ENCODE measurements at places on chromosomes 1 and 21. TPM values are rescaled to one million over a fixed set of nuclear protein-coding genes. Genes with fewer than 3 reads are reported as not detected.

Gene RAP1GAP
- 6.6 TPM for total RNA-seq

Gene CCDC17
- 1.0 TPM for total RNA-seq

Gene PTCH2
- 0.63 TPM for total RNA-seq

Gene TXLNA
- 45.2 TPM for total RNA-seq

Gene ZFYVE9
- total RNA-seq: 26.5 TPM

Gene TEX38
- total RNA-seq: not detected

Gene RYR2
- 6.7 TPM for total RNA-seq

Gene DNASE2B
- total RNA-seq: not detected

Gene TMEM269
- total RNA-seq: 0.45 TPM

Gene LCE2B
- total RNA-seq: not detected

Gene LRP8
- 72.4 TPM for total RNA-seq

Gene IVL
- not detected for total RNA-seq

Gene B3GALT5
- total RNA-seq: 31.7 TPM

Gene C1orf185
- not detected for total RNA-seq

- no peak for DNase-seq
Measured at GRCh38 chr1:91700771-91701471, 185.0 kb downstream of the TGFBR3 start.

DNA sequence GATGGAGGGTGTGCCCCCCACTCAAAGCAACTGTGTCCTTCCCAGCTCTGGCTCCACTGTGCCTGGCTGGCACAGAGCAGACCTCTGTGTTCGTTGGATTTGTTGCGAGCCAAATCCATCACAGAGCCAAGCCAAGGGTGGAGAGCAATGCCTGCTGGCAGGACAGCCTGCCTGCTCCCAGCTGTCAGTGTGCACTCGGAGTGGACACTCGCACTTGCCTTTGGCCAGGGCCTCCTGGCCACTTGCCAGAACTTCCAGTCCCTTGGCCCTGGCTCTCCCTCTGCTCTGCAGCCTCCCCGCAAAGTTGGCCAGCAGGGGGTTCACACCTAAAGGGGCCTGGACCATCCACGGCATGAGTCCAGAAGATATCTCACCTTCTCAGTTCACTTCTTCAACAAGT lies 16.4 kb downstream of the HEYL start:
- DNase-seq: no peak

- no peak for DNase-seq
Measured at GRCh38 chr21:46393451-46393940, 65.2 kb upstream of the DIP2A start.

- peak; percentile 85 for DNase-seq
Measured at GRCh38 chr1:66353257-66353656, 180.7 kb upstream of the SGIP1 start.

GRCh38 chr1:247966532-247967204 lies 1.6 kb downstream of the OR2AK2 start:
- no peak for DNase-seq

DNA sequence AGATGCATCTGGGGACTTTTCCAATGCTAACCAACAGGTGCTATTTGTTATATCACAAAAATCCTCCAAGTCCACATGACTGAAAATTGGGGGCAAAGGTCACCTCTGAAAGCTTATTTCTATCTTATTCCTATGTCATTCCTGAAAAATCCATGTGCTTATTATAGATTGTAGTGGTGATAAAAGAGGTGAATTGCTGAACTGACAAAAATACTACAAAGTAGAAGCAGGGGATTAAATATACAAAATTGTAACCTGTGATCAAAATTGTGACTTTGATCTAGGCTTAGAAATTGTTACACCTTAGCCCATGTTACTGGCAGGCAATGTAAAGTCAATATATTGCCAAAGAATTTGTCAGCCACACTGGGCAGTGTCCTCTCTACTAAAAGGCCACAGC lies 62.3 kb downstream of the IER5 start:
- no peak for DNase-seq

DNA sequence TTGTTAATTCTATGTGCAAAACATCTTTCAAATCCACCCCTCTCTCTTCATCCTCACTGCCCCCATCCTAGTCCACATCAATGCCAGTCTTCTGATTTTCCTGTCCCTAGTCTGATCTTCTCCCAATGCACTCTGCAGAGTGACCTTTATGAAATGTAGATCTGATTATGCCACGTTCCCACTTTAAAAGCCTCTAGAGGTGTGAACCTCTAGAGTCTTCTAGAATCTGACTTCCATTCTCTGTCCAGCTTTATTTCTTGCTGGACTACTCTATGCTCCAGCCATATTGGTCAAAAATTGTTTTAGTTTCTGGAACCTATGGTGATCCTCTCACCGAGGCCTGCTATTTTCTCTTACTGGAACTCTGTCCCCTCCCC lies 32.5 kb downstream of the ZNF648 start:
- no peak for DNase-seq

- peak; percentile 89 for DNase-seq
Measured at GRCh38 chr1:207797229-207797973, 45.5 kb downstream of the CD46 start.

GRCh38 chr1:91617285-91617765 lies 116.7 kb downstream of the CDC7 start:
- peak; percentile 77 for DNase-seq

DNA sequence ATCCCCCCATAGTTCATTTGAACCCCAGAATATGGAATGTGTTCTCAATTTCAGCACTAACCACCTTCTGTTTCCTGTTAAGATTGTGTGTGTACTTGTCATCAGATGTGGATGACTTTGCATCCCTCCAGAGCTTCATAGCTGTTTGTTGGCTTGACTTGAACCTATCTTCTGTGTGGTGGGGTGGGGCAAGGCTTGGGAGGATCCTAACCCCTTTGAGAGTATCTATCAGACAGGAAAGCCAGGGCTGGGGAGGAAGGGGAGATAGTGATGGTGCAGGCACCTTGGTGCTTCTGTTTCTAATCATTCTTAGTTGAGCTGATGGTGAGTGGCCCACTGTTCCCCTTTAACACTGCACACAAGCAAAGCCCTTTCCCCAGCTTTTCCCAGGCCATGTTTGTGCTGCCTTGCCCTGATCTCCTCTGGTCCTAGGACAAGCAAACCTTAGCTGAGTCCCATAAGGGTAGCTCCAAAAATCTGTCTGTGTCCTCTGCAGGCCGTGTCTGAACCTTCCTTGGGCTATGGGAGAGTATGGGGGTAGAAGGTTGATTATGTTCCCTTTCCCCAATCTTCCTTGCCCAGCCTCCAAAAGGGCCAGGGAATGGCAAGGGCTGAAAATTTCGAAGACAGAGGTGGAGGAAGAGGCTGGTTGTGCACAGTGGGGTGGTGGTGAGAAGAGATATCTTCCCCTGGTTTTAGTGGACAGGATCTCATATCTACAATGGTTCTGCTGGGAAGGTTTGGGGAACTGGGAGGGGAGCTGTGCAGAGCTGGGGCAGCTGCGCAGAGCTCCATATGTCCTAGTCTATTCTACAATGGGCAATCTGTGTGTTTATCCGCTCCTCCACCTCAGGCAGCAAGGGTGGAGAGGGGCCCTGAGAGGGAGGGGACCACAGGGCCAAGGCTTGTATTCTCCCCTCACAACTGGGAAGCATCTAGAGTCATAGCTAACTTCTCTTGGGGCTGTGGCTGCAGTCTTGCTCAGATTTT lies 1.4 kb downstream of the NHLH1 start:
- no peak for DNase-seq

GRCh38 chr1:211129776-211130175 lies 4.2 kb downstream of the KCNH1 start:
- no peak for DNase-seq

- peak; percentile 38 for DNase-seq
Measured at GRCh38 chr21:46323227-46323709, 402 bp downstream of the C21orf58 start.

DNA sequence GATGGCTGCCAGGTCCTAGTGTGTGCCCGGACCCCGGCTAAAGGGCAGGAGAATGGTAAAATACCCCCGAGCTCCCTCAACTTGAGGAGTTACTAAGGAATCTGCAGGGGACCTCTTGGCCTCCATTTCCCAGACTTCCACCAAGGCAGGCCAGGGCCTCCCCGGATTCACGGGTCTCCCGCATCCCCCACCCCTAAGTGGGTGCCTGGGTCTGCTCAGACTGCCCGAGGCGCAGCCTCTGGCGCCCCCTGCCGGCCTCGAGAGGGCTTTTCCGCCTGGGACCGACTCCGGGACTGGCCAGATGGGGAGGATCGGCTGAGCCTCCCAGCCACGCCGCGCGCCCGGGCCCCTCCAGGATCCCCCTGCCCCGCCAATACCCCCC lies 1.7 kb downstream of the PLEKHG5 start:
- peak; percentile 85 for DNase-seq

GRCh38 chr21:44529011-44529421 lies 11.0 kb downstream of the KRTAP10-1 start:
- no peak for DNase-seq

DNA sequence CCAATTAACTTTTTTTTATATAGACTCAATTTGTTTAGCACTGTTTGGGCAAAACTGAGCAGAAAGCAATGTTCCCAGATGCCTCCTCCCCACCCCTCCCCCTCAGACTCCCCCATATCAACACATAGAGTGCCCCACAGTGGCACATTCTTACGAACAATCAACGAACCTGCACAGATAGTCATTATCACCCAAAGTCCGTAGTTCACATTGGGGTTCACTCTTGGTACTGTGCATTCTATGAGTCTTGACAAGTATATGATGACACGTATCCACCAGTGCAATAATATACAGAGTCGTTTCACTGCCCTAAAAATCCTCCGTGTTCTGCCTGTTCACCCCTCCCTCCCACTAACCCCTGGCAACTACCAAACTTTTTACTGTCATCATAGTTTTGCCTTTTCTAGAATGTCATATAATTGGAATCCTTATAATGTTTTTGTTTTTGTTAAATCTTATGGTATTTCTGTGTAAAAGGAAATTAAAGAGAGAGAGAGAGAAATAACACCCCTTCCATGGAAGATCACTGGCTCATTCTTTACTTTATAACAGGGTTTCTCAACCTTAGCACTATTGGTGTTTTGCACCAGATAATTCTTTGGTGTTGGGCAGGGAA lies 37.2 kb upstream of the HNRNPU start:
- DNase-seq: no peak

DNA sequence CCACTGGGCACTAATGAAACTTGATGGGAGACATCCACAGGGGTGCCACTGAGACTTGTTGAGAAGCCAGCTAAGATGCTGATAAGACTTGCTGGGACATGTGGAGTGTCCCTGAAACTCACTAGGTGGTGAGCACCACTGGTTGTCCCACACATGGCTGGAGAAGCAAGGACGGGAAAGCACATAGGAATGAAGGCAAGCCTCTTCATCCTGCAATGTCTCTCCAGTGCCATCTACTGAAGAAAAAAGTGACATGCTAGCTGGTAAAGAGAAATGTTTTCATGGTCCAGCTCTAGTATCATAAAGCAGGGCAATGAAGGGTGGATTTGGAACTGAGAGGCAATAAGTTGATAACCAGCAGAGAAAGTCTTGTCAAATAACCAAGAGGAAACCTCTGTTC lies 283.0 kb downstream of the PAPPA2 start:
- peak; percentile 37 for DNase-seq

DNA sequence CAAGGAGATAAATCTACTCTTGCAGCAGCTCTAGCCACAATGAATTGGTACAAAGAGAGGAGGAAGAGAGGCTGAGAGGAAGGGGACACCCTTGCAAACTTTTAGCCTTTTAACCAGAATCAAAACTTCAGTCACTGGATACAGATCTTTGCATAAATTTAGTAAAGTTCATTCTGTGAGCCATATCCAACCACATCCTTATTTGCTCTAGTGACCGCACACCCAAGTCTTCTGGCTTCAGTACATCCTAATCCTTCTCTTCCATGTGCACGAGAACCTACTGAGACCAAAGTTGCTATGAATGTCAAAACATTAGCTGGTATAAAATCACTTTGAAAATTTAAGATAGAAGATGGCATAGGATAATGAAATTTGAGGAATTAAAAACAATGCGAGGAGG lies 21.9 kb upstream of the PLD5 start:
- no peak for DNase-seq

DNA sequence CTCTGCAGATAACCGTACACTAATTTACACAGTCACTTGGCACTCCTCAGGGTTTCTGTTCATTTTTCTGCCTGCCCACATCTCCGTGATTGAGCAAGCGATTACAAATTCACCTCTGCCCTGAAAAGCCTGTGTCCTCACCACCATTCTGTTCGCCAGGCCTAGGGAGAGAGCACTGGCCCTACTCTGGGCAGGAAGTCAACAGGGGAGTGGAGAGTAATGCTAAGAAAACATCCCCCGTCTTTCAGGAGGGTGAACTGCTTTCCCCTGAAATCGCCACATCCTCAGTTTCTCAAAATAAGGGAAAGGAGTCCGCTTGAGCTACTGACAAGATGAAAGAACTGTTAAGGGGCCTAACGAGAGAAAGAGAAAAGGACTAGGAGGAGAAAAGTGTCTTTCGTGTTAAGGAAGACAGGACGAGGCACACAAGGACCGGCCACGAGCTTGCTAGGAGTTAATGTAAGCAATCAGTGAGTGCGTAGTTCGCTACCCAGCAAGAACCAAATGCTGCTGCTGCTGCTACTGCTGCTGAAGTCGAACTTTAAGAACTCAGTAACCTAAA lies 632 bp downstream of the PEX19 start:
- peak; percentile 44 for DNase-seq

DNA sequence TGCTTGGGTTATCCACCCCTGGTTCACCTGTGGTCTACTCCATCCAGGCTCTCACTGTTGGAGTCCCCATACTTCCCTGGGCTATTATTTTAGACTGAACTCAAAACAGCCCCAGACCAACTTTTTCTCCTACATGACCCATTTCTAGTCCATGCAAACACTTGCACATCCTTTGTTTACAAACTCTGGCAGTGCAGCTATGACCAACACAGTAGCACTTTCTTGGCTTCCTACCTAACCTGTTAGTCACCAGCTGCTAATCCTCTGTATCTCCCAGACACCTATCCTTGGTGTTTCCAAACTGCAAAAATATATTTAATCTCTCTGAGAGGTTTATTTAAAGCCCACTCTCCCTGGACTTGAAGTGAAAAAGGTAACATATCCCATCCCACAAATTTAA lies 90.8 kb downstream of the DDAH1 start:
- no peak for DNase-seq

DNA sequence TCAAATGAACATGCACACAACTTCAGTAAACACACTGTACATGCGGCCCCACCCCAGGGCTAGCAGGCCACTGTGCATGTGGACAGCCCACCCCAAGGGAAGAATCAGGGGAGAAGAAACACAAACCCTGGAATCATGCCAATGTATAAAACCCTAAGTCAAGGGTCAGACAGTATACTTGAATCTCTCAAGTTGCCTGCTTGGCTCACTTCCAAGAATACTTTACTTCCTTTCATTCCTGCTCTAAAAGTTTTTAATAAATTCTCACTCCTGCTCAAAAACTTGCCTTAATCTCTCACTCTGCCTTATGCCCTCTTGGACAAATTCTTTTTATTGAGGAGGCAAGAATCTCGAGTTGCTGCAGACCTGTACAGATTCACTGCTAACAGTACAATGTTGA lies 231.2 kb upstream of the CACYBP start:
- DNase-seq: no peak

DNA sequence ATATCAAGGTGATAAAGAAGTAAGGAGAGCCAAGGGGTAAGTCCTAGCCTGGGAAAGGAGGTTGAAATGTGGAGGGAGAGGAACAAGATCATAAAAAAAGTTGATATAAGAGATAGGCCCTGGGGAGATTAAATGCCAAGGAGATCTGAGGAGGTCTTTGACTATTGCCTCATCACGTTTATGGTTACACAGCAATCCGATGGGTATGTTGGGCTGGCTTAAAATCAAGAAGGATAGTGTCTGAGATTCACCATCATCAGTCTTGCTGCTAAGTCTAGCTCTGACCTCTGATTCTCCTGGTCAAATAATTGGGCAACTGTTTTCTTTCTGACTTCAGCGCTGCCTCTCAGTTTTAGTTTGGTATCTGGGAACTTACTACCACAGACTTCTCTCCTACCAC lies 416.3 kb downstream of the GPATCH2 start:
- no peak for DNase-seq

GRCh38 chr1:116373431-116374352 lies 648 bp downstream of the ATP1A1 start:
- DNase-seq: peak; percentile 72

All from GM23338 (cell line).